ENCODE measurements at places on chromosomes 4 and X.
A peak's percentile ranks its signal among the peaks of the same experiment; 100 is the strongest.

DNA sequence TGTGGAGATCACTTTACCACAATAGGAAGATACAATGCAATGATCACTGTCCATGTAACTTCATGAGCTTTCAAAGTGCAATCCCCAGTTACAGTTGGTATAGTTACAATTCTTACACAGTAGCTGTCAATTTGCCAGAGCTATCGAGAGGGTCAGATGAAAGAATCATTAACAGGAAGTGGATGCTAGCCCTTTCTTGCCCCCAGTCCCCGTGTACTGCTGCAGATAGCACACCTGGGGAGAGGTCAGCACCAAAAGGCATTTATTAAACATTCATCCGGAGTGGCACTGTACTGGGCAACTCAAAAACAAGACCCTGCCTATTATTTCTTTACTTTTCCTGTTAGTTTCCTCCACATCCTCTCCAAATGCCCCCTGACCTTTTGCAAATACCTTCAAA is 47.7 kb downstream of the SOD3 start:
- DNase-seq: no peak

DNA sequence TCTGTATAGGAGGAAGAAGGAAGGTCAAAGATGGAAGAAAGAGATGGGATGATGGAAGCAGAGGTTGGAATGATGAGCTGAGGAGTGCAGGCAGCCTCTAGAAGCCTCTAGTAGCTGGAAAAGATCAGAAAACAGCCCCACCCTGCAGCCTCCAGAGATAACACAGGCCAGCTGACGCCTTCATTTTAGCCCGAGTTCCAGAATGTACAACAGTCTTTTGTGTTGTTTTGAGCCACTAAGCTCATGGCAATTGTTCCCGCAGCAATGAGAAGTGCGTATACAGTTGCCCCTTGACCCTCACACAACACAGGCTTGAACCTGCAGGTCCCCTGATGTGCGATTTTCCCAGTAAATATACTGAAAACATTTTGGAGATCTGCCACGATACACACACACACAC is 72.0 kb downstream of the WFS1 start:
- DNase-seq: no peak

DNA sequence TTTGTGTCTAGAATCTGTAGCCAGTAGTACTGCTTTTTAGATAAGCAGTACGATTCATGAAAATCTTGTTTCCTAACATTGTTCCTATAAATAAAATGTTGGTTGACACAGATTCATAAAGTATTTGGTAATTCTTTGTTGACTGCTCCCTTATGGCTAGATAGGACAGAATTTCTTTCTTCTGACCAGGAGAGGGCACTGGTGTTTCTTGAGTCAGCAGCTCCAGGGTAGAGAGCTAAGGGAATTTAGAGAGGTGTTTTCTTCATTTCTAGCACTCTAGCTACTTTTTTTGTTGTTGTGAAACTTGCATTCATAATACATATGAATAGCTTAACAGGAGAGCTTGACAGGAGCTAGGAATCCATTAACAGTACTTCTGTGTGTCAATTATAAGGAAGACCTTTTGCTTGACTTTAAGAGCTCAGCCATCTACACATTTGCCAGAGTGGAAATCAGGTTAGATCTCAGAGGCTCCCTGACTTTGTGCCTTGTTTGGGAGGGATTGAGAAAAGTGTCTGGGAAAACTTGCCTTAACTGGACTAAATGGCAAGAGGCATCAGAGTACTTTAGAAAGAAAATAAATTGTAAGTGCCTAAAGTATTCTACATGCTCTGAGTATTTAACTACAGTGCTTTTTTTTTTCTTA is 756.1 kb downstream of the SH3BGRL start:
- peak; percentile 50 for DNase-seq

DNA sequence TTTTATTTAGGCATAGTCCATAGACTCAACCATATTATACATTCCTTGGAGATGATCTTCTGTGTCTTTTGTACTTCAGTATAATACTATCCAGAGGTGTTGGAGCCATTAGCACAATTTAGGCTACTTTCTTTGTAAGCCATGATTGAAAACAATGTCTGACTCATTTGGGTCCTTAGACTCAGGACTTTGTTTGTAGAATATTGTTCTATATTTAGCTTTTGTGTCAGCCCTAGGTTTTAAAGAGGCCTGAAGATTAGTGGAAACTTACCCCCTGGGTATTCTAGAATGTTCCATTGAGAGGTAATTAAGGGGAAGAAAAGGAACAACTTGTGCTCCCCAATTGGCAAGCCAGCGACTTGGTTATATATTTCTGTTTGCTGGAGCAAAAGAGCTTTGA is 145.2 kb upstream of the SCML1 start:
- DNase-seq: peak; percentile 17

DNA sequence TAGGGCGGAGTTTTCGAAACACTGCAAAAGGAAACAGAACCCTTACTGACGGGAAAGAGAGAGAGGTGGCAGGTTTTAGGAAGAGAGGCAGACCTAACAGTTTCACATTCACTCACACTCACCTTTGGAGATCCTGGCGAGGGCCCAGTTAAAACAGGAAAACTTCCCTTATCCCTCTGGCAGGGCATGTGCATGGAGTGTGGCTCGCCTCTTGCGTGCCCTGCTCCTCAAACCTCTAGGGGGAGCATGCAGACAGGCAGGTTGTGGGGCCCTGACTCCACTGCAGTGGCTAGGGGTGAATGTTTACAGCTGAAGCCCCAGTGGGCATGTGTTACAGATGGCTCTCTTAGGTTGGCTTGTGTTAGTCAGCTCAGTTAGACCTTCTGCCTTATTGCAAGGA is 451.5 kb downstream of the UBE2NL start:
- peak; percentile 12 for DNase-seq

- DNase-seq: peak; percentile 25
Observed at GRCh38 chr4:99863804-99864203, 30.4 kb downstream of the LAMTOR3 start.

- DNase-seq: peak; percentile 78
Observed at GRCh38 chrX:115560978-115561604, at the start of gene PLS3. TSS of gene PLS3 (plus strand) at chrX:115561174. CDS start at chrX:115610251, 49,077 bp downstream.

GRCh38 chr4:175376287-175376977 is 435.6 kb downstream of the GPM6A start:
- DNase-seq: no peak

DNA sequence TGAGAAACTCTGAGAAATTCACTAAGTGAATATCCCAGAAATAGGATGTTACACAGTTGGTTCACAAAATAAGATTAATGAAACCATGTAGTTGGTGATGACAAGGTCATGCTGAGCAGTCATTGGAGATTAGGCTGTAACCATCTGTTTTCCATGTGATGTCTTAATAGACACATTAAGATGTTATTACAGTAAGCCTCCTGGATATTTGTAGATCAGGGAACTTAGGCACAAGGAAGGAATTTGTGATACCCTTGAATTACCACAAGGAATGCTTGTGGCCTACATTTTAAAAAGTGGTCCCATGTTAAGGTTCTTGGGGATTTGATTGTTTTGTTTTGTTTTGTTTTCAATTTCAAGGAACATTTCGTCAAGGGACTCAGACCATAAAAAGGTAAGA is 185.6 kb upstream of the BANK1 start:
- no peak for DNase-seq

- DNase-seq: no peak
Observed at GRCh38 chr4:12293906-12294525, 865.3 kb upstream of the HS3ST1 start.

DNA sequence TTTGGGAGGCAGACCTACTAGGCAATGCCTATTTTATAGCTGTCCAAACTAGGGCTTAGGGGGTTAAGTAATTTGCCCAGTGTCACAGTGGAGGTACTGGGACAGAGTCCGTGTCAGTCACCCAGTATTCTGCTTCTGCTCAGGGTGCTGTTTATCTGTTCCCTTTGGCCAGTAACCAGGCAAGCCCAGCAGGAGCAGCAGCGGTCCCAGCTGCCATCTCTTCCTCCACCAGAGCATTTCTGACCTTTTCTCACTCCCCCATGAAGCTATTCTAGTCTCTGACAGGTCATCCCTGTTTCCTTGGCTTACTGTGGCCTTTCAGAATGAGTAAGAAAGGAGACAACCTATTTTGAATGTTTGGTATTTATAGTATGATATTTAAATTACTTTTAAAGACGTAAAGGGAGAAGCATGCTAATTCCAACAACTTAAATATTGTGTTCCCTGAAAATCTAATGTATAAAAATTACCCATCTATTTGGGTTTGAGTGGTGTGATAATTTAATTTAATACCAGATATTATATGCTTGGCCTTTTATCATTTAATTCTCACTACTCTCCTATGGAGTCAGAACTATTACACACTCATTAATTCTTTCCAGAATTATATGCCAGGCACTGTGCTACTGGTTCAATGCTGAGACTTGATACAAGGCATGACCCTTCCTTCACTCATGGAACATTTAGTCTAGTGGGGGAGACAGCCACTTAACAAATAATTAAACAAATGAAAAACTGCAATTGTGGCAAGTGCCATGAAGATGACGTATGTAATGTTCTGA is 60.6 kb downstream of the RPS6KA3 start:
- no peak for DNase-seq

DNA sequence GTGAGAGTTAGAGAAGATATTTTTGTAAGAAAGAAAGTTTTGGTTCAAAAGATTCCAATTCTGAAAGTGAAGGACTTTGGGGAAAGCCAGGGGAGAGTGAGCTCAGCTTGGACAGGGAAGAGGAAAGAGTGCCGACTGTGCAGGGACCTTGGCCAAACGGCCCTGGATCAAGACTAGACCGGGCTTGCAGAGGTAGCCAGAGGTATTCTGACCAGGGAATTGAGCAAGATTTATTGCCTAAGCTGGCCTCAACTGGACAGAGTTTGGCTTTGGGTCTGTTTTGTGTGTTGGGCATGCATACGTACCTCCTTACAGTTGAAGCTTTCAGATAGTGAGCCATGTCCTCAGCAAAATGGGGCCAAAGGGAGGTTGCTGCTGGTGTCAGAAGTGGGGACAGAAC is 11.6 kb downstream of the PLAC1 start:
- DNase-seq: no peak

DNA sequence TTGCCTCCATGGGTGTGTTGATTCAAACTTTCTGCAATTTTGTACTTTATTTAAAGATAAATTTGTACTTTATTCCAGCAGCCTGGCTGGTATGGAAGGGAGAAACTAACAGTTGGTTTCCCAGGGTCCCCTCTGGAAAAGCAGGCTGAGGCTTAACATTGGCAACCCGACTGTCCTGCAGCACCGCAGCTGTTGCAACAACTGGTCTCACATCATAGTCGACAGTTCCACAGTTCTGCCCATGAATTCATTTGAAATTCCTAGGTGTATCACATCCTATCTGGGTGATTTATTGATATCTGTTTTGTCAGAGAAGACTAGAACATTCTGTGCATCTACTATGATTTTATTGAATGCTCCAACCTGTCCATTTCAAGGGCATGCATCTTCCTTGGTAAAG is 98.8 kb upstream of the GATB start:
- DNase-seq: no peak

DNA sequence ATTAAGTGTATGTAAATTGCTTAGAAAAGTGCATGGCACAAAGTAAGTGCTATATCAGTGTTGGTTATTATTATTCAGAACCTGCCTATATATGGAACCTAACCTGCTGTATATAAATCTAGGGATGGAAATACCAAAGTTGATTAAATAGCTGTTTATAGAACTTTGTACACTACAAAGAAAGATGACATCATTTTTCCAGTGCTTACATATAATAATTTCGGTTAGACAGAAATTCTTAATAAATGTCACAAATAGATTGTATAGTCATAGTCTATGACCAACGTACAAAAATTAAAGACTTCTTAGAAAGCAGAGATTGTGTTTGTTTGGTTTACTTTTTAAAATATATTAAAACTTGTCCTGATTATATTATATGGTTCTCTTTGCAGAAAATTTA is 4.4 kb downstream of the GYPB start:
- no peak for DNase-seq

DNA sequence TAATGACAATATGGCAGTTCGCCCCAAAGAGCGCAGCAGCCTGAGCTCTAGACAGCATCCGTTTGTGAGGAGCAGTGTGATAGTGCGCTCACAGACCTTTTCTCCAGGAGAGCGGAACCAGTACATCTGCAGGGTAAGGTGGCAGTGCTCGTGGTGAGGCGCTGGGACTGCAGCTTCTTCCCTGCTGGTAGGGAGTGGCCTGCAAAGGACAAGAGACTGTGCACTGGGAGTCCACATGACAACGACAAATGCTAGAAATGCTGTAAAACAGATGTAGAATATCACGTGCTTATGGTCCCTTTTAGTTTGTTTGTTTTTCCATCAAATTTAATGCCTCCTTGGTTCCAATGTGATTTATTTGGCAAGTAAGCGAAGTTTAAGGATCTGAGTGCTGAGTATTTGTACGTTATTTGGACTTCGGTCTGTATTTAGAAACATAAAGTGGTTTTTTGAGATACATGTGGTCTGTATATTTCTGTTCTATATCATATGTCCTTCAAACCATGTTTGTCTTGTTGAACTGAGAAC is 35.8 kb downstream of the CLDN22 start:
- DNase-seq: no peak
